ENCODE measurements at places on chromosomes 11 and 22. TPM values are rescaled to one million over a fixed set of nuclear protein-coding genes. Genes with fewer than 3 reads are reported as not detected.
A peak's percentile ranks its signal among the peaks of the same experiment; 100 is the strongest.

- H3K4me3 ChIP-seq, result no peak overlapping the region
- no peaks in the 10 kb centered on the region for H3K27me3 ChIP-seq
Observed at GRCh38 chr11:131511794-131512193, 141.4 kb downstream of the NTM start.

USP2 gene
- 3.7 TPM for total RNA-seq

GRCh38 chr11:23924226-23924625, 572.6 kb upstream of the LUZP2 start:
- DNase-seq, result no peak
- H3K36me3 ChIP-seq, result no peaks in the 10 kb centered on the region
- H3K4me1 ChIP-seq, result no peaks in the 10 kb centered on the region
- H3K27me3 ChIP-seq, result no peaks in the 10 kb centered on the region
- H3K27ac ChIP-seq, result no peak overlapping the region
- H3K4me3 ChIP-seq, result no peak overlapping the region

- no peak overlapping the region for H3K4me3 ChIP-seq
- no peaks in the 10 kb centered on the region for H3K4me1 ChIP-seq
- no peaks in the 10 kb centered on the region for H3K36me3 ChIP-seq
- DNase-seq, result no peak
- no peak overlapping the region for H3K27ac ChIP-seq
Observed at GRCh38 chr11:94885133-94885532, 88.2 kb downstream of the CWC15 start.

DNA sequence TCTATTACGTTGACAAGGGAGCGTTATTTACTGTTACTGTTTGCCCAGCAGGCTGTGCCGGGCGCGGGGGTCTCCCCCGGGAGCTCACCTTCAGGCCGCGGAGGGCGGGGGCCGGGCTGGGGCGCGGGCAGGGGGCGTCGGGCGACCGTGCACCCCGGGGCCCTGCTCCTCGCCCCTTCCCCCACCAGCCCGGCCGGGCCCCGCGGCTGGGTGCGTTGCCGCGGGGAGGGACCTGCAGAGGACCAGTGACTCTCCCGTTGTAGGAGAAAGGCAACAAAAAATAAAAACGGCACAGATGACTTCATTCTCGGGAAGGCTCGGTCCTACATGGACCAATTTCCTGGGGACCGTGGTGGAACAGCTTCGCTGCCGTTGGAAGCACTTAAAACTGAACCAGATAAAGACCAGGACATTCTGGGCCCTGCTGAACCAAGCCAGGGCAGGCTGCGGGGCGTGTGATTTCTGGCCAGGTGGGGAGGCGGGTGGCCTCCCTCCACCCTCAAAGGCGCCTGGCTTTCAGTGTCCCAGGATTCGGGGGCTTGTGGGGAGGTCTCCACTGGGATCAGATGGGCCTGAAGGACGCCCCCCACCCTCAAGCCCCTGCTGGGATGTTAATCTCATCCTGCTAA, 57.4 kb downstream of the IGLL1 start:
- H3K36me3 ChIP-seq, result no peaks in the 10 kb centered on the region
- peaks cover 34% of the 10 kb centered on the region for H3K27me3 ChIP-seq
- DNase-seq, result peak; percentile 75
- peaks cover 8% of the 10 kb centered on the region for H3K4me1 ChIP-seq
- H3K4me3 ChIP-seq, result no peak overlapping the region

SGSM1 gene
- total RNA-seq, result 2.0 TPM

- peaks cover 2% of the 10 kb centered on the region for H3K4me1 ChIP-seq
- no peak overlapping the region for H3K4me3 ChIP-seq
- no peaks in the 10 kb centered on the region for H3K27me3 ChIP-seq
- no peaks in the 10 kb centered on the region for H3K36me3 ChIP-seq
Observed at GRCh38 chr22:46143491-46144147, 6.7 kb upstream of the PPARA start.

DNA sequence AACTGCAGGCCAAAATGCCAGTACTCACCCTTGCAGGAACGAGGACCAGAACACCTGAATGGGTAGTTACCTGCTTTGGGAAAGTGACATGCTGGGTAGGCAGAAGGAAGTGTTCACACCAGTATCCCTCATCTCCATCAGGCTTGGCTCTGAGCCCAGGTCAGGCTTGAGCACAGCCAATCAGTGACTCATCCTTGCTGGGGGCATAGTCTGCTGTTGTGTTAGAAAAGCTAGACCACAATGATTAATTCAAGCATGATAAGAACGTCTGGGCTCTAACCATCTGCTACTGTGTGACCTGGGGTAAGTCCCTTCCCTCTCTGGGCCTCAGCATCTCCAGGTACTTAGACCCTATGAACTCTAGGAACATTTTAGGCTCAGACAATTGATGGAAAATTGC, 450.4 kb downstream of the MIAT start:
- peak; percentile 58 for DNase-seq
- peaks cover 3% of the 10 kb centered on the region for H3K4me1 ChIP-seq
- H3K27ac ChIP-seq, result no peak overlapping the region
- no peaks in the 10 kb centered on the region for H3K36me3 ChIP-seq
- H3K4me3 ChIP-seq, result no peak overlapping the region
- H3K27me3 ChIP-seq, result peaks cover 13% of the 10 kb centered on the region

DNA sequence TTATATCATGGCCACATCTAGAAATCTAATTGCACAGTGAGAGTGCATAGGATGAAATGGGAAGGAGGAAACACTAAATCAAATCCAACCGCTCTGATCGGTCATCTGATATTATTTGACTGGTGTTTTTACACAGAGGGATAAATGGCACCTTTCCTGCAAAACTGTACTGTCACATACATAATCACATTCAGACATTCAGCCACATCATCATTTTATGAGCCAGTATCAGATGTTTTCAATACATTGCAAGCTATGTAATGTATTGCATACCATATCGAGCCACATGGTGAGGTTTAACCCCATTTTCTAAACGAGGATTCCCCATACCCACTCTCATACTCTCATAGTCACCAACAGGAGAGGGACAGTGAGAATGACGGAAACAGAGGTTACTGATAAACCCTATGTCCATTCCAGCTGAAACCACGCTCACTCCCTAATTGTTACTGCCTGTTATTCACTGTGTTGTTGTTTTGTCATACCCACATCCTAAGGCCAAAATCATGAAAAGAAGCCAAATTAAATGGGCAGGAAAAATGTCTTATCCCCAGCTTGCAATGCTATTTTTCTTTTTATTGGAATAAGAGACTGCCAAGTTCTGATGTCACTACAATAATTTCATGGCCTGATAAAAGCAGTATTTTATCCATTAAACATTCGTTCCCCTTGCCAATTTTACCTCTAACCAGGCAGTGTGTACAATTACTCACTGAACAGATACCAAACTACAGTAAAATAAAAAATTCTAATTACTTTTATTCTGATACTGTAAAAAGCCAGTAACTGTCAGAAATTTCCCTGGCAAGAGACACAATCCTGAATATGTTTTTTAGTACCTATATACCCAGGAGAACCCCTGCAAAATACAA, 9.0 kb downstream of the CDON start:
- H3K27ac ChIP-seq, result no peak overlapping the region
- no peak overlapping the region for H3K4me3 ChIP-seq
- no peaks in the 10 kb centered on the region for H3K4me1 ChIP-seq
- H3K27me3 ChIP-seq, result peaks cover 7% of the 10 kb centered on the region

SYT8 gene
- total RNA-seq, result 6.0 TPM

DNA sequence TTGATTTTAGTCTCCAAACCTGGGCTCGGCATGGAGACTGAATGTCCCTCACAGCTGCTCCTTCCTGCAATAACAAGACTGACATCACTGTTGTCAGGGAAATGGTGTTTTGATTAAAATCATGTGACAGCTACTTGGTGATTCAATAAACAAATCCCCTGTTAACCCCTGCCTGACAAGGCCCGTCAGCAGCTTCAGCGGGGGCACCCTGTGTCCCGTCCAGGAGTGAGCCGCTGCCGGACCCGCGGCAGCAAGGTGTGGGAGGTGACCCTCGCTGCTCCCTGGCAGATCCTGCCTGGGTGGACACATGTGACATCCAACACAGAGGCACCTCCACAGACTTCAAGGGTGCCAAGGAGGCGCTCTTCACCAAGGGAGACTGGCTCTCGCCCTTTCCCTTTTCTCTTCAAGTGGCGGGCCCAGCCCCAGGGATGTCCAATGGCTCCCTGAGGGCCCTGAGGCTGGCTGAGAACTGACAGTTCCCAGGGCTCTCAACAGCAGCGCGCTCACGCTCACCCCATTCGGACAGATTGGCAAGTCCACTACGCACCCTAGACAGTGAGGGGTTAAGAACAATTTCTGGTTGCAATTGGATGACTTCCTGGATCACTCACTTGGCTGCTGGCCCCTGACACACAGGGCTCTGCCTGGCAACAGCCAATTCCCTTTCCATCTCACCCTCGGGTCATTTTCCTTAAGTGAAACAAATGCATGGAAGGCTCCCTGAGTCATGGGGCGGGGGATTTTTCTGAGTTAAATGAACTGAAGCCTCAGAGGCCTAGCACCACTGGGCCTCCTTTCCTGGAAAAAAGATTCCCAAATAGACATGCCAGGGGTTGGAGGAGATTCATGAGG, 30.7 kb downstream of the PPP2R1B start:
- H3K27ac ChIP-seq, result peak overlapping the region; percentile 93
- no peaks in the 10 kb centered on the region for H3K36me3 ChIP-seq
- H3K4me3 ChIP-seq, result no peak overlapping the region
- H3K27me3 ChIP-seq, result no peaks in the 10 kb centered on the region
- peaks cover 47% of the 10 kb centered on the region for H3K4me1 ChIP-seq
- peak; percentile 71 for DNase-seq

DNA sequence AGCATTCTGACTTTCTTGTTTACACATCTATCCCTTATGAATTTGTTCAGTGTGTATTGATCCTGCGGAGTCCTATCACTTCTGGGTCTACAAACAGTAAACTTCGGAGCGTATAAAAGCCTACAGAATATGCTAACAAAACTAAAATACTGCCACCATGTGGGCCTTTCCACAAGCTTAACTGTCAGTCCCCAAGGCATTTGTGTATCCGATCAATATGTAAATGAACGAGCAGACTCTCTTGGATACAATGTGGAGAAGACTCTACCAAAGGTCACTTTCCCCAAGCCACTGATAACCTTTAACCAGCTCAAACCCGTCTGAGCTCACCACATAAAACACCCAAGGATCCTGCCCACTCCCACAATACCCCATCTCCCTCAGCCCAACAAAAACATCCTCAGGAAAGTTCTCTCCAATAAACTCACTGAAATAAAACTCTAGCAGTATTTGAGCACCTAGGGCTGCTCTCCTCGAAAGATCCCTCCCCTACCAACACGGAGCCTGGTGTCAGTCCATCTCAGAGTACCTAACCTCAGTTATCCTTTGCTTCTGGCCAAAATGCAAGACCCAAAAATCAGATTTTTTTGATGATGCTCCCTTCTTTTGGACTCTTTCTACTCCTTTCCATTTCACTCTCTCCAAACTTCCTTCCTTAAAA, 17.8 kb downstream of the ADA2 start:
- H3K27me3 ChIP-seq, result no peaks in the 10 kb centered on the region
- H3K4me1 ChIP-seq, result no peaks in the 10 kb centered on the region
- peaks cover 16% of the 10 kb centered on the region for H3K36me3 ChIP-seq
- no peak overlapping the region for H3K4me3 ChIP-seq

DNA sequence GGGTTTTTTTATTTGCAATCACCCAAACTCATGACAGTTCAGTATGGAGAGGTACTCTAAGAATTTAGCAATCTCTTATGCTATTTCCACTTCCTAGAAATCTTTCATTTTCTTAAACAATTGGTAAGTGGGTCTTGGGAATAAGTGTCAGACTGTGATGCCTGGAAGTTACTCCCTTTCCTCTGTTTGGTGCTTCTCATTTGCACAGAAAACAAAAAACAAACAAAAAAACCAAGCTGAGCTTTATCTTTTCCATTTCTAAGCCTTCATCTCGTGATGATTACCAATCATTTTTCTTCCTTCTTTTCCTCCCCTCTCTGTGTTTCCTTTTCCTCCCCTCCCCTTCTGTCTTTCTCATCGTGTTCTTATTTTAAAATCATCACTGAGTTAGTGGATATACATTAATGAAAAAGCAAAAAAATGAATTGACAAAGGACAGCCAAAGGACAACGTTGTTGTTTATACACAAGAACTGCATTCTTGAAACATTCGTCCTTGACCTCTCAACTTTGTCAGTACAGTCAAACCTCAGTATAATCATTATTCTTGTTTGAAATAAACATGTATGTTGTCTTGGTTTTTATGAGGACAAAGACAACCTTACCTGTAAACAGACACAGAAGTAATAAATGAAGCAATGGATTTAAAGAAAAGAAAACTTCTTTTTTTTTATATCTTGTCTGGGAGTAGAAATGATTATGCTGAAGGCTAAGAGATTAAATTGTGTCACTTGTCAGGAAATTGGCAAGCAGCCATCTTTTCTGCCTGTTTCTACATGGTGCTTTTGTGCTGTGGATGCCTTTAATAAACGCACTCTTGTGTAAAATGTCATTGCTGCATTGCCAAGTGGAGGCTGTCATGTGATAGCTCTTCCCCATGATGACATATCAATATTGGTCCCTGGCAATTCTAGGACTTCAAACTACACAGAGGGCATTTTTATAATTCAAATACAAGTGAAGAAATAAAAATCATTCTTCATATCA, 803.2 kb upstream of the CCDC90B start:
- no peak overlapping the region for H3K27ac ChIP-seq
- H3K36me3 ChIP-seq, result no peaks in the 10 kb centered on the region
- no peaks in the 10 kb centered on the region for H3K4me1 ChIP-seq
- no peak overlapping the region for H3K4me3 ChIP-seq

DDTL gene
- 2.4 TPM for total RNA-seq

- H3K4me3 ChIP-seq, result no peak overlapping the region
- peak overlapping the region; percentile 21 for H3K27ac ChIP-seq
- H3K27me3 ChIP-seq, result no peaks in the 10 kb centered on the region
- H3K36me3 ChIP-seq, result no peaks in the 10 kb centered on the region
- peaks cover 47% of the 10 kb centered on the region for H3K4me1 ChIP-seq
- DNase-seq, result no peak
Observed at GRCh38 chr11:111841370-111842053, 29.9 kb downstream of the ALG9 start.

DNA sequence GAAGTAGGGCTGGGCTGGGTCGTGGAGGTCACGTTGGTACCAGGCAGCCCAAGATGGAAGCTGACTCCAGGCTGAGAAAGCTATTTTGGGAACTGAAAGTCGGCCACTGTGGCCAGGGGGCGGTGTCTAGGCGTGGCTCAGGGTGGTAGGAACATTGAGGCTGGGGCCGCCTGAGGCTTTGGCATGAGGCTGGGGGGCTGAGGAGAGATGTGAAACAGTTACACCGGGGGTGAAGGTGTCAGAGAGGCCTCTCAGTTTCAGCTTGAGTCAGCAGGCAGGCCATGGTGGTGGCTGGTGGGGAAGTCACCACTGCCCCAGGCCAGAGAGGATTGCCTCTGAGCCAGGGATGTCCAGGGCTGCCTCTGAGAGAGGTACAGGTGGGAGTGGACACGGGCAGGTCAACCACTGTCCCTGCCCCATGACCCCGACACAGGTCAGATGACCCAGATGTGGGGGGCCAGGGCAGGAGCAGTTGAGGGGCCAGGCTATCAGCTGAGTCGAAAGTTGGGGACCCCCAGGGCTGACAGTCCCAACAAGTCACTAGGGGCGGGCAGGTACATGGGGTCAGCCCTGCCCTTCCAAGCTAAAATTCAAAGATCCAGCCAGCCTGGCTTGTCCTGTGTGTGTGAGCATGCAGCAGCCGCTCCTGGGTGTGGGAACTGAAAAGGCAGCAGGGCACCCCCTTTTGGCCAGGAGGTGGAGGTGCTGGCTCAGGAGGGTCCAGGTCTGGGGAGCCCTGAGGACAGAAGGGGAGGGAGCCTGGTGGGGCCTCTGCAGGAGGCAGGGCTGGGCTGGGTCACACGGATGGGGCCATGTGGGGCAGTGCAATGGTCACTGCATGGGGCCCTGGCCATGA, 7.2 kb downstream of the KCNK7 start:
- peak overlapping the region; percentile 24 for H3K4me3 ChIP-seq
- H3K27ac ChIP-seq, result no peak overlapping the region
- H3K36me3 ChIP-seq, result peaks cover 86% of the 10 kb centered on the region
- H3K4me1 ChIP-seq, result peaks cover 65% of the 10 kb centered on the region

Data from left lung (tissue), 14 donors.